BJ (cell line): ENCODE measurements at places on chromosomes 13 and 19.

DNA sequence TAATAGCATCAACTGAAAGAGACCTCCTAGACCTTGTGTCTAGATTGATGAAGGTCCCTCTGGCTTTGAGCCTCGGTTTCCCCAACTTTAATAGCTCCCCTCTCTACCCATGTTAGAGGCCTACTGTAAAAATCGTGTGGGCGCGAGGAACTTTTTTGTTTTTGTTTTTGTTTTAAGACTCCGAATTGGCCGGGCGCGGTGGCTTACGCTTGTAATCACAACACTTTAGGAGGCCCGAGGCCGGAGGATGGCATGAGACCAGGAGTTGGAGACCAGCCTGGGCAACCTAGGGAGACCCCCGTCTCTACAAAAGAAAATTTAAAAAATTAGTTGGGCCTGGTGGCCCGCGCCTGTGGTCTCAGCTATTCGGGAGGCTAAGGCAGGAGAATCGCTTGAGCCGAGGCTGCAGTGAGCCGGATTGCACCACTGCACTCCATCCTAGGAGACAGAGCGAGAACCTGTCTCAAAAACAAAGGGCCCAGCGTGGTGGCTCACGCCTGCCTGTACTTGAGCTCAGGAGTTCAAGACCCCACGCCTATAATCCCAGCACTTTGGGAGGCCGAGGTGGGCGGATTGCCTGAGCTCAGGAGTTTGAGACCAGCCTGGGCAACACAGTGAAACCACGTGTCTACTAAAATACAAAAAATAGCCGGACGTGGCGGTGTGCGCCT lies 858 bp upstream of the PPP6R1 start:
- DNase-seq = no peak

- peak; percentile 99 for DNase-seq
Observed at GRCh38 chr13:100392709-100393630, 195.6 kb downstream of the GGACT start.

- peak; percentile 29 for DNase-seq
Observed at GRCh38 chr13:20566468-20566897, 474 bp upstream of the IFT88 start.

DNA sequence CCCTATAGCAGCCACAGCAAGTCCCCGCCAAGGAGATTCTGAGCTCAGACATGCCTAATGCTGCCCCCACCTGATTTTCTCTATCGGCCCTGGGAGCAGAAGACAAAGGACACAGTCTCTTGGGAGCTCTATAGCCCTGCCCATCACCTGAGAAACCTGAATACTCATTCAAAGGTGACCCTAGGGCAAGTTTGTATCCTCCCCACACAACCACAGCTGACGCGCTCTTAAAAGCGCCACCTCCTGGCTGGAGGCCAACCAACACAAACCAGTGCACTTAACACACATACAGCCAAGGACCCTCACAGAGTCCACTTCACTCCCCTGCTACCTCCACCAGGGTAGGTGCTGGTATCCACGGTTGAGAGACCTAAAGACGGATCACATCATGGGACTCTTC lies 8.8 kb upstream of the IGFL4 start:
- no peak for DNase-seq

- DNase-seq = no peak
Observed at GRCh38 chr13:45575146-45575829, 40.3 kb downstream of the ERICH6B start.

GRCh38 chr19:46841458-46842083 lies 9.1 kb downstream of the AP2S1 start:
- DNase-seq = no peak

DNA sequence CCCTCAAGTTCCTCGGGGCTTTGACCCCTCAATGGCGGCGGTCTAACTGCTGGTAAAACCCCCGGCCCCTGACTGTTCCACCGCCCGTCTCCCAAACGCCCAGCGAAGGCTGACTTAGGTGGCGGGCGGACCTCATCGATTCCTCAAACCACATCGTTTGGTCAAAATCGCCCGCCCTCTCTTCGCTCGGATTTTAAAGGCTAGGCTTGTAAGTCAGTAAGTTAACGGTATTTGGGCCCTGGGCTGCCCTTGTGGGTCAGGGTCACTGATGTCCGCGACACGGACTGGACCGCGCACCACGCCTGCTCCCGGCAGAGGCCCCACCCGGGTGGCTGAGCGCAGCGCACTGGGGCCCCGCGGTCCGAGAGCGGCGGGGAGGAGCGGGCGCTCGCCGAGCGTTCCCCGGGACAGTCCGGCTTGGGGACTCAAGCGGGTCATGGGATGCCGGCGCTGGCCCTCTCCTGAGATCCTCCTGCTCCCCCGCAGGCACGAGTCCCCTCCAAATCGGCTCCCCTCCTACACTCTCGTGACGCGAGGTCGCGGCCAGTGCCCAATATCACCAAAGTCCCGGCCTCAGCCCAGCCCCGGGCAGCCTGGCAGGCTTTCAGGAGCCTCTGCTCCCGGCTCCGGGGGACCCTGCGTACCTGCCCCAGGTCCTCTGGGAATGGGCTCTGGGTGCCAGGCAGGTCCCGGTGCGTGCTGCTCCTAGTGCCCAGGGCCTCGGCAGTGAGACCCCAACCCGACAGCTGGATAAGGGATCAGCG lies 1.0 kb downstream of the FLT1 start:
- no peak for DNase-seq

DNA sequence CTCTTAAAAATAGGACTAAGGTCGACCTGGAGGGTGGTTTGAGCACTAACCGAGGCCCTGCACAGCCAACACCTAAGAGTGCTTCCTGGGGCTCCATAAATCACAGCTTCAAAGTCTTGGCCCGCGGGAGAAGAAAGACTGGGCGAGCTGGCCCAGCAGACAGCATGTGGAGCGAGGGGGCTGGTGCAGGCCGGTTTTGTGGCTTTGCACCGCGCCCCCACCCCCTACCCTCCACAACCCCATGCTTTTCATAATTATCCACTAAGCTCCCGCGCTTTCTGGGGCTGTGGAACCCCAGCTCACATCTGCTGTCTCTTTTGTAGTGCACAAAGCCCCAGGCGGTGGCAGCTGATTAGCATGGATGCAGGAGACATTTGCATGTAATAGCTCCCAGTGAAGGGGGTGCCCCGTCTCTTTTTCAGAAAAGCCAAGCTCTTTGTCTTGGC lies 17.1 kb downstream of the CARM1 start:
- no peak for DNase-seq

DNA sequence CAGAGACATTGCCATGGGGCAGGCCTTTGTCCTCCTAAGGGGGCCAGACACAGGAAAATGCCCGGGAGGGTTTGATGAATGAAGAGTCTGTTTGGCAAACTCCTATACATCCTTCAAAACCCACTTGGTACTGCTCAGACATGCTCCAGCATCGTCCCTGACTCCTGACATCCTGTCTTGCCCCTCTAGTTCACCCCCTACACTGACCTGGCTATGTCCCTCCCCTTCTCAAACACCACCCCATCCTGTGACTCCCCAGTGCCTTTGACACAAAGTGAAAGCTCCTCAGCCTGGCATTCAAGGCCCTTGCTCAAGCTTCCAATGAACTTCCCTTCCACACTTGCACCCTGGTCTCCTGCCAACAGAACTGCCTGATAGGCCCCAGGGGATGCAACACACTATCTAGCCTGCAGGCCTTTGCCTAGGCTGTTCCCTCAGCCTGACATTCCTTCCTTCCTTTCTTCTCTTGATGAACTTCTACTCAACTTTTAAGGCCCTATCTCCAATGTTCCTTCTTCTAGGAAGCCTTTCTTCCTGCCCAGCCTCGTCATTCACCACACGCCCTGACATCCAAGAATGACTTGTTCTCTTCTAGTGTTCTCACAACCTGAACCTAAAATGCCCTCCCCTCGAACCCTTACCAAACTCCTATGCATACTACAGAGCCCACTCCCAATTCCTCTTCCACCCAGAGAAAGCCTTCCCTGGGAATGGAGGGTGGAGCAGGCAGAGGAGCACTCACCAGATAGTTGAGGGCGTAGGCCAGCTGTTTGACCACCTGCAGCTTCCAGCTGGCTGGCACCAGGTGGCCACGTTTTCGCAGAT lies 12.4 kb downstream of the JAK3 start:
- DNase-seq = no peak

GRCh38 chr19:13824703-13825102 lies 29.5 kb downstream of the ZSWIM4 start:
- no peak for DNase-seq

- DNase-seq = no peak
Observed at GRCh38 chr19:18414504-18415177, 4.6 kb upstream of the SSBP4 start.

- no peak for DNase-seq
Observed at GRCh38 chr13:43289470-43290255, 266.3 kb downstream of the DNAJC15 start.

GRCh38 chr19:2865334-2866100 lies 1.6 kb upstream of the ZNF556 start:
- DNase-seq = no peak

DNA sequence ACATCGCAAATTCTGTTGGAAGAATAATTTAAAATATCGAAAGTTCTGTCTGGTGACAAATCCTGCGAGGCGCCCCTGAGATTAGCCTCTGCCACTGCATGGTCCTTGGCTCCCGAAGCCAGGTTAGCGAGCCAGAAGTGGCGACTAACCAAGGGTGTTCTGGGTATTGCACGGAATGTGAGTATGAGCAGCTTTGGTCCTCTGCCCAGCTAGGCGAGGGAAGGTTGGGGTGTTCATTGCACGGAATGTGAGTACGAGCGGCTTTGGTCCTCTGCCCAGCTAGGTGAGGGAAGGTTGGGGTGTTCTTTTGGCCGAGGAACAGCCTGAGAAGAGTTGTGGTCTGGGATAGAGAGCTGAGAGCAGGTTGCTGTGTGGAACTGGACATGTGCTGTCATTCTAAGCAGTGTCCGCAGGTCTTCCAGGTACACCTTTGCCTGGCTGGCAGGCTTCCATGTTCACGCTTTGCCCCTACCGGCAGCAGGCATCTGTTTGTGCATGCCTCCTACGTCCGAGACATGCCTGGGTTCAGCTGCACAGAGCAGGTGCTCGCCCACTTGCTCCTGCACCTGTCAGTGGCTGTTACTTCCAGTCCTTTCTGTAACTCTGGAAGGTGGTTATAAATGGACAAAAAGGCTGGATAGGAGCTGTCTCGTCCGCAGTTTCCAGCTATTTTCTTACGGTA lies 18.3 kb upstream of the TEX29 start:
- DNase-seq = no peak
